ENCODE measurements at places on chromosomes 1 and 21.
A peak's percentile ranks its signal among the peaks of the same experiment; 100 is the strongest.

GRCh38 chr1:176211396-176212165 is 4.5 kb upstream of the COP1 start:
- DNase-seq = no peak

- no peak for DNase-seq
These were observed 9.5 kb downstream of the CD5L start for GRCh38 chr1:157831968-157832626.

DNA sequence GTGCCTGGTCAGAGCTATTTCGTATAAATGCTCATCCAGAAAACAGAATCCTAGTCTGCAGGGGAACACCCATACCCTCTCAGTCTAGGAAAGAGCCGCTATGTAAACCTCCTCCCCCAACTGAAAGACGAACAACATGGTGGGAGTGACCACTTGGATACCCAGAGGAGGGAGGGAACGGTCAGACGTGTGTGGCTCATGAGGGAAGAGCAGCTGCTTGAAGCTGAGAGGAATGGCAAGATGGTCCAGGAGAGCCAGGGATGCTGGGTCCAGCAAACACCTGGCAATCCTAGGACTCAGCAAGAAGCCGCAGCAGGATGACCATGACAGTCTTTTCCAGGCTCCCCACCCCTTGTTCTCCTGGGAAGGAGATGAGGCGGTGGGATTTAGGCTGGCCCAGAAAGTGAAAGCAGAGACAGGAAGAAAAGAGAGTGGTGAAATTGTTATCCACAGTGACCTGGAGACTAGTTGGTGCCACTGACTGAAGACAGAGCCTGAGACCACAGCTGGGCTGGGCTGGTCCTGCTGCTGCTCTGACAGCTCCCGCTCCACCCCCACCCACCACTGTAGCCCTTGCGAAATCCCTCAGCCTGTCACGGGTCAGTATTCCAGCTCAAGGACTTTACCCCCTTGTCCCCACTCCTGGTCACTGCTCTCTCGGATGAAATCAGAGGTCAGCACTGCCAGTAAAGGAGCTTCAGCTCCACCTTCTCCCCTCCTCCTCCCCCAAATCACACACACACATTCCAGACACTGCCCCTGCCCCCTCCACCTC is 3.6 kb downstream of the CERS2 start:
- no peak for DNase-seq

- DNase-seq = no peak
These were observed 163.4 kb downstream of the CACNA1E start for GRCh38 chr1:181646710-181647109.

DNA sequence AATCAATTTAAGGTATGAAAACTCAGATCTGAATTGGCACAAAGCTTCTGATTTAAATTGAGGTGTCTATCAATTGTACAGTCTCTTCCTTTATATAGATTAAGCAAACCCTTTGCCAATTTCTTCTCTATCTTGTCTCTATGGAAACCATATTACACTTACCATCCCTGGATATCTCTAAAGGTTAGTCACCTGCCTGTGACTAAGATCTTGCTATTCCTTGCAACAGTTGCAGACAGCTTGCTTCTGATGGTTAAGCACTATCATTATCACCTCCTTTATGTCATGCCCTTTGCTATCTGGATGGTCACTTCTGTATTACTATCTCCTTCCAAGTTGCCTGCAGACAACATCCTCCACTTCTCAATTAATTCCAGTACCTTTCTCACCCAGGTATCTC is 998.6 kb upstream of the B3GALT2 start:
- DNase-seq = no peak

DNA sequence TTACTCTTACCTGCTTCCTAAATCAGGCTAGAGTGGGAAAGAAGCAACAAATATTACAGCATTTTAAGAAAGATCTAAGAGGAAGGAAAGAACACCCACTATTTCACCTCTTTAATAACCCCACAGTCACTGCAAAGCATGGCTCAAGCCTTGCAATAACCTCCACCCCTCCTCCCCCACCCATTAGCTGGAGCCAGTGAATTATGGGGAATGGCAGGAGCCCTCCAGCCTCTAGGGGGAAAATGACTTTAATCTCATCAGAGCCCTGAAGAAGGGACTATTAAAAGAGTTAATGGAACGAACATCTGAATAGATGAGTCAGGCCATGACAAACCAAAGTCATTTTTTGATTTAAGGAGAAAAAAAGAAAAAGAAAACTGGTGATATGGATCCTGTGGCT is 630.7 kb upstream of the PLXNA2 start:
- no peak for DNase-seq

GRCh38 chr1:219312967-219313366 is 139.3 kb downstream of the LYPLAL1 start:
- DNase-seq = no peak

GRCh38 chr1:26692211-26692792 is 3.5 kb upstream of the ARID1A start:
- peak; percentile 63 for DNase-seq

GRCh38 chr1:46508757-46509156 is 19.1 kb downstream of the DMBX1 start:
- no peak for DNase-seq

DNA sequence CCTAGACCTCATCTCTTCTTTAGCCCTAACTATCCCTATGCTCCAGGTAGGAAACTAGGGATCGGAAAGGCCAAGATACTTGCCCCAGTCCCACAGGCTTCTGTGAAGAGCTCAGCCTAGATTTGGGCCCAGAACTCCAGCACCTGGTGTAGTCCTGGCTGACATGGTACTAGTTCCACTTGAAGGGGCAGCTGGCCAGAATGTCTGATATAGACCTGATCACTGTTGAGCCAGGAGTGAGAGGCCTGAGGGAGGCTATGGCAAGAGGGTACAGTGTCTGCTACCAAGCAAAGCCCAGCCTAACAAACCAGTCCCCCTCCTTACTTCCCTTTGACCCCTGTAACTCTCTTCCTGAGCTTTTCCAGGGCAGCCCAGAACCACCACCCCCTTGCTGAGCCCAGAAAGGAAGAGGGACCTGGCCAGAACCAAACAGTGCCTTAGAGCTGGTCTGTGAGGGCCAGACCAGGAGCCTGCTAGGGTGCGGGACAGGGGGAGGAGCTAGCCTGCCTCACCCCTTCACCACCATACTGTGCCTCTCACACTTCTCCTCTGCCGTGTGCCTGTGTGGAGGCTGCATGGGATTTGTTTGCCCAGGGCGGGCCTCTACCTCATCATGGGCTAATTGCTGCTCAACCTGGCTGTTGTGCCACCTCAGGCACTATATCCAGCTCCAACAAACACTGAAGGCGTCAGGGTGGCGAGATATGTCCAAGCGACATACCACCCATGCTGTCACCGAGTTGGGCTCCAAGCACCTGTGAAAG is 10.9 kb downstream of the POMGNT1 start:
- DNase-seq = no peak

DNA sequence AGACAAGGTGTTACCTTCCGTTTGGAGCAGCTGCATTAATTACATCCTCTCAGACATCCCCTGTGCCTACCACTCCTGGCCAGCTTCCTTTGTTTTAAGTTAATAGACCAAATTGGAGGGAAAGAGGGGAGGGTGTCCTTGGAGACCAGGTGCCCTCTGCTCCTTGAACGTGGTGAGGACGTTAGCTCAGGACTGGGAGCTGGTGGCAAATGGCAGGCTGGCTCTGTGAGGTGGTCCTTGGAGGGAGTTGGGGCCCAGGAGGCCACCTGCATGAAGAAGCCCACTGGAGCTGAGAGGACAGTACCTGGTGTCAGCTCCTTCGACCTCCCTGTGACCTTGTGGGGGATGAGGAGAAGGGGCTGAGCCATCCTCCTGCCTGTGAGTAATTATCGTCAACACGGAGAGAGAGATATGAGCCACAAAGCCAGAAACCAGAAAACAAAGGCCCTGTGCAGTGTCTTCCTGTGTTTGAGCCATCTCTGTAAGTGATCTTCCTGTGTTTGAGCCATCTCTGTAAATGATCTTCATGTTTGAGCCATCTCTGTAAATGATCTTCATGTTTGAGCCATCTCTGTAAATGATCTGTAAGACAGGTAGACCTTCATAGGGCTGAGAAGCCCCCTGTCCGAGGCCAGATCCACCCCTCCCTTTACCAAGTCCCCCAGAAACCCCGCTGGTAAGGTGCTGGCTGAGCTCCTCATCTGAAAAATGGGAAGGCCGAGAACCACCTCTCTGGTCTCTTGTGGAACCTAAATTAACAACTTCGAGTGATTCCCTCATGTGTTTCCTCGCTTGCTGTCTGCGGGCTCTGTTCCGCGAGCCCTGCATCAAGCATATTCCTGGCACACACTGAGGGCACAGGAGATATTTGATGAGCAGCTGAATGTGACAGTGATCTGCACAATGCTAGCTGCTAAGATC is 126.0 kb downstream of the CAMTA1 start:
- DNase-seq = no peak

- DNase-seq = no peak
These were observed 226.9 kb upstream of the DEPDC1 start for GRCh38 chr1:68723791-68724190.

- DNase-seq = no peak
These were observed 684 bp upstream of the MRPL20 start for GRCh38 chr1:1407636-1408318.

DNA sequence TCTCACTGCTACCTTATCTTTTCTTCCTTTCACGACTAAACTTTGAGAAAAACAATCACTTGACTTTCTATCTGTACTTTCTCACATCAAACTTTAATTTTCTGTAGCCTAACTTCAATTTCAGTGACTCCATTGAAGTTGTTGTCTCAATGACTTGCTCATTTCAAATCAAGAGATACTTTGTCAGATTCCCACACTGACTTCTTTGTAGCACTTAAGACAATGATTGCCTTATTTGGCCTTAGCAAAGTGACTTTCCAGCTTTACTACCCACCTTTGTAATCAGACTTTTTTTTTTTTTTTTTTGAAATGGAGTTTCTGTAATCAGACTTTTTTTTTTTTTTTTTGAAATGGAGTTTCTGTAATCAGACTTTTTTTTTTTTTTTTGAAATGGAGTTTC is 37.0 kb downstream of the AGO4 start:
- no peak for DNase-seq

GRCh38 chr1:237672748-237673147 is 218.0 kb downstream of the ZP4 start:
- DNase-seq = no peak

- no peak for DNase-seq
These were observed 2.9 kb upstream of the EFNA1 start for GRCh38 chr1:155124503-155125463.

GRCh38 chr1:77281491-77282186 is at the start of gene AK5:
TSS of gene AK5 (plus strand) at chr1:77282019. CDS start at chr1:77282314, 295 bp downstream.
- DNase-seq = peak; percentile 60

DNA sequence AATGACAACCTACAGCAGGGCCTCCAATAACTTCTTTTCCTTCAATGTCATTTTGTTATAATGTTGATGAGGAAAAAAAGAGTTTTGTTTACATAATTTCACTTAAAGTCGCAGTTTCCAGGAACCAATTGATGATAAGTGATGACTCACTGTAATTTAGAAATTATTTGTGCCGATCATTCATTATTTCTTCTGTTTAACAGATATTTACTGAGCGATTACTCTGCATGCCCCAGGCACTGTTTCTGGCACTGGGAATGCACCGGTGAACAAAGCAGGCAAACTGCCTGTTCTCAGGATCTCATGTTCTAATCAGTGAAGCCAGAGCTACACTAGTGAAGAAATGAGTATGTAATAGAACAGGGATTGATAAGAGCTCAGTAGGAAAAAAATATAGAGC is 403.4 kb downstream of the NTNG1 start:
- no peak for DNase-seq

GRCh38 chr1:175274368-175274767 is 81.8 kb upstream of the KIAA0040 start:
- DNase-seq = no peak

GRCh38 chr1:8398086-8398485 is 80.2 kb downstream of the SLC45A1 start:
- no peak for DNase-seq

DNA sequence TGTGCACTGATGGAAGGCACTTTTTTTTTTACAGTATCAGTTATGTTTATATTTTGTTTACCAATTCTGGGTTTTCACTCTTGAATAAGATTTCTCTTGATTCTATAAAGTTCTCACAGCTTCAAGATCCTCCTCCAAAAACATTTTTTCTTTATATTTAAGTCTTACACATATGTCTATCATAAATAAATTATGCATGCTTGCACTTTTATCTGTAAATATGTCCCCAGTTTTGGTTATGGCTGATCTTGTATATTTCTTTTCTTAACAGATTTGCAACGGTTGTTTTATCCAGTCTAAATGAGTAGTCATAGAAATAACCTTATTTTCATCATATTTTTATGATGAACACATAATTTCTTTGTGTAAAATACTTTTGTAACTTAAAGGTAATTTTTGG is 1456.5 kb downstream of the MRPL39 start:
- DNase-seq = no peak

GRCh38 chr1:2180297-2181245 is 14.0 kb downstream of the FAAP20 start:
- DNase-seq = no peak

- no peak for DNase-seq
These were observed 2.2 kb downstream of the CSF1 start for GRCh38 chr1:109912873-109913272.

- no peak for DNase-seq
These were observed 26.0 kb upstream of the PLEKHG5 start for GRCh38 chr1:6517435-6517851.

GRCh38 chr1:208181364-208181763 is 62.8 kb downstream of the PLXNA2 start:
- DNase-seq = no peak

- DNase-seq = no peak
These were observed 128.4 kb upstream of the SOD1 start for GRCh38 chr21:31530897-31531705.

GRCh38 chr1:228987736-228988506 is 252.6 kb downstream of the RHOU start:
- no peak for DNase-seq

DNA sequence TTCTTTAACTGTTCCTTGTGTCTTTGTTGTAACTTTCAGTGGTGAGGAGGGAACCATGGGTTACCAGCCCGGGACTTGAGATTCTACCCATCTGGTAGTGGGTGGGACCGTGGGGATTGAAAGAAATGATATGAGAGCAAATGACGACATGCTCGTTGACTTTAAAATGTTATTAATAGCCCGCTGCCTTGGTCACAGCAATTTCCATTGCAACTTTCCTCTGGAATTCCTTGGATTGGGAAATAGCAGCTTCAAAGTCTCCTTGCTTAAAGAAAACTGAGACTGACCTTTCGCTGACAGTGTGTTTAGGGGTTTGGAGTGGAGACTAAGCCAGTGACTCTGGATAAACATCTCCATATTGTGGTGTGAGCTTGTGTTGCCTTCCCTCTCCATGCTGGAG is 44.2 kb upstream of the MARK1 start:
- no peak for DNase-seq

- no peak for DNase-seq
These were observed 14.5 kb downstream of the RCSD1 start for GRCh38 chr1:167644551-167644950.

GRCh38 chr1:30892671-30893073 is 15.9 kb downstream of the SDC3 start:
- DNase-seq = no peak

DNA sequence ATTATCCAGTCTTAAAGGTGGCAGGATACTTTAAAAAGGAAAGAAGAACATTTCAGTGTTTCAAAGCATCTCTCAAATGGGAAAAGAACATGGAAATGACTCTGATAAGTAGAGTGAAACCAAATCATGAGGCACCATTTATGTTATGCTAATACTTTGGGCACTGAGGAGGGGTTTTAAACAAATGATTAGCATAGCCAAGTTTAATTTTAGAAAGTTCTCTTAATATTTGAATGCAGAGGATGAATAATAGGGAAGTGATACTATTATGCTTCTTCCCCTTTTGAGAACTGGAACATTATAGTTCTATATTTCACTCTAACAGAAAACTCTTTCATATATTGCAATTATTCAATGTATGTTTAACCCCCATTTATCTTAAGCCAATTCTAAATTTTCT is 1181.9 kb upstream of the PRMT6 start:
- DNase-seq = no peak

GRCh38 chr1:46490406-46490655 is 695 bp downstream of the DMBX1 start:
- no peak for DNase-seq
